ENCODE measurements at places on chromosomes 5 and 9. TPM values are rescaled to one million over a fixed set of nuclear protein-coding genes. Genes with fewer than 3 reads are reported as not detected.

GRCh38 chr5:100574716-100575115 is 39.5 kb downstream of the FAM174A start:
- DNase-seq = no peak

GRCh38 chr5:159971931-159972461 is 36.9 kb upstream of the TTC1 start:
- no peak for DNase-seq

- no peak for DNase-seq
Measured at GRCh38 chr9:105191508-105192121, 52.8 kb upstream of the SLC44A1 start.

GRCh38 chr9:121735065-121735792 is 83.8 kb downstream of the DAB2IP start:
- DNase-seq = no peak

- DNase-seq = no peak
Measured at GRCh38 chr9:130869250-130869649, 27.4 kb downstream of the QRFP start.

RASEF gene
- total RNA-seq = 0.16 TPM

PCDHB8 gene
- 0.75 TPM for total RNA-seq

FOXD4L3 gene
- total RNA-seq = not detected

IGFBPL1 gene
- 9.1 TPM for total RNA-seq

HTR1A gene
- total RNA-seq = not detected

Measured in SJSA1 (cell line).